Hematopoietic multipotent progenitor cell treated with erythropoietin and hydrocortisone succinate and interleukin-3 and kit ligand, for 4 days (in vitro differentiated cells): ENCODE measurements at places on chromosomes 2 and 18.

GRCh38 chr2:210310550-210310949 is 4.4 kb downstream of the MYL1 start:
- no peak for DNase-seq

DNA sequence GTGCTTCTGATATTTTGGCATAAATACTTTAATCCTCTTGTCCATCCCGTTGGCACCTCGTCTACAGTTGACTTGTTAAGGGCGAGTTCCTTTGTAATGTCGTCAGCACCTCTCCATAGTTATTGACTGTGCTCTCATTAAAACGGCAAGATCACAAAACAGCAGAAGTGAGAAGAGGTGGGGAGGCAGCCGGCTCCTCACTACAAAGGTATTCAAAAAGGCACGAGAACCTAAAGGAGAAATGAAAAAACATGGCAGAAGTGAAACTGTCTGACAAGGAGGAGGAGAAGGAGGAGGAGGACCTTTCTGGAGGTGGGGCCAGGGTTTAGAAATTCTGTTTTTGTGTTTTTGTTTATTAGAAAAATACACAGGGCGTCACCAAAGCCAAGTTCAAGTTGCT is 235.6 kb downstream of the BCL11A start:
- no peak for DNase-seq

DNA sequence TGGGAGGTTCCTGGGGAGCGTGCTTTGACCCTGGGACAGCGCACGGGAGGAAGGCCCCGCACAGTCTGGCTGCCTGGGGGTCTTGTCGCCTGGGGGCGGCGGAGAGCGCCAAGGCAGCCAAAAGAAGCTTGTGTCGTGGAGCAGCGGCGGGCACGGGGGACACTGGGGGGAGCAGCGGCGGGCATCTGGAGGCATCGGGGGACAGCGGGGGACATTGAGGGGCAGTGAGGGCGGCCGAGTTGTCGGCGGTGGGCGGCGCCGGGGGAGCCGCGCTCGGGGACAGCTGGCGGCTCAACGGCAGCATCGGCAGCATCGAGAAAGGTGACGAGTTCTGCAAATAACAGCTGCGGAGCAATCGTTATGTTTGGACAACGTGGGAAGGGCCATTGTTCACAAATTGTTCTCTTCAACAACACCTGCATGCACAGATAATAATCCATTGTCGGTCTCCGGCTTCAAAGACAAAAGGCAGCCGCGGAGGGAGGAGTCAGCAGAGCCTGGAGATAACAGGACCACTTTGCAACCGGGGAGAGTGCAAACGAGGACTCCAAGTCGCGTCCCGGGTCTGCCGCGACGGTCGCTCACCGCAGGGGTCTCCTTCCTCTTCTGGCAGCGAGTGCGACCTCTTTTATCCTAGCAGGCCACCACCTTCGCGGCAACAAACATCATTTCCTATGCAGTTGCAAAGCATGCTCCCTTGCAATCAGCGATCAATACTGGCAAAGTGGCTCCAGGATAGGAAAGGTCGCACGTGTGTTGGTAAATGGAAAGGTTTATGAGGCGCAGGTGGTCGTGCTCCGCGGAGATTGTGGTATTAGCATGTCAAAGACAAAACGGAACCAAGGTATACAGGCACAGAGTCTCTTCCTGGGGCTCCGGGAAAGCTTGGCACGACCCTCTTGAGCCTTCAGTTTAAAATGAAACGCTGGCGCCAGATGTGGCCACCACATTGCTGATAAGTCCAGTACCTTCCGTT is 132.3 kb upstream of the DLX2 start:
- DNase-seq = peak; percentile 80

DNA sequence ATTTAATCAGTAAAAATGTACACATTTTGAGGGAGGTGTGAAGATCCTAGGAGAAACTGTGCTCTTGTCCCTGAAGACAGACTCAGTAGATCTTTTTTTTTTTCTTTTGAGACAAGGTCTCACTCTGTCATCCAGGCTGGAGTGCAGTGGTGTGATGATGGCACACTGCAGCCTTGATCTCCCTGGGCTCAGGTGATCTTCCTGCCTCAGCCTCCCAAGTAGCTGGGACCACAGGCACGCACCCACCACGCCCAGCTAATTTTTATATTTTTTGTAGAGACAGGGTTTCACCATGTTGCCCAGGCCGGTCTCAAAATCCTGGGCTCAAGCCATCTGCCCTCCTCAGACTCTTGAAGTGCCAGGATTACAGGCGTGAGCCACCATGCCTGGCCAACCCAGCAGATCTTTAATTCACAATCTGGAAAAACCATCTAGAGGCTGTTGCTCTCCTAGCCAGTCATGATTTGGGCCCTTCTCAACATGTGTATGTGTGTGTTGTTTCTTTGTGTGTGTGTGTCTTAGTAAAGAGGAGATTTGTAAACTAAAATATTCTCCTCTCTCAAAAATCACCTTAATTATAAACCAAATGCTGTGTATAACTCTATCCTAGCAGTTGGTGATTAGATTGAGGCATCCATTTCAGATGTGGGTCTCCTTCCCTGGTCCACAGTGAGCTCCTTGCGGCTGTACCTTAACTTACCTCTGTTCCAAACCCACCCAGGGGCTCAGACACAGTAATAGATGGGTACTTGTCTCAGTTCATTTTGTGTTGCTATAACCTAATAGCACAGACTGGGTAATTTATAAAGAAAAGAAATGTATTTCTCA is 3.9 kb upstream of the MYCN start:
- no peak for DNase-seq

- DNase-seq = no peak
These were observed 146.6 kb upstream of the OTOS start for GRCh38 chr2:240287011-240287410.

GRCh38 chr2:98479371-98479770 is 34.7 kb downstream of the INPP4A start:
- no peak for DNase-seq

- peak; percentile 47 for DNase-seq
These were observed 98.0 kb downstream of the ANKRD44 start for GRCh38 chr2:197212344-197213262.

DNA sequence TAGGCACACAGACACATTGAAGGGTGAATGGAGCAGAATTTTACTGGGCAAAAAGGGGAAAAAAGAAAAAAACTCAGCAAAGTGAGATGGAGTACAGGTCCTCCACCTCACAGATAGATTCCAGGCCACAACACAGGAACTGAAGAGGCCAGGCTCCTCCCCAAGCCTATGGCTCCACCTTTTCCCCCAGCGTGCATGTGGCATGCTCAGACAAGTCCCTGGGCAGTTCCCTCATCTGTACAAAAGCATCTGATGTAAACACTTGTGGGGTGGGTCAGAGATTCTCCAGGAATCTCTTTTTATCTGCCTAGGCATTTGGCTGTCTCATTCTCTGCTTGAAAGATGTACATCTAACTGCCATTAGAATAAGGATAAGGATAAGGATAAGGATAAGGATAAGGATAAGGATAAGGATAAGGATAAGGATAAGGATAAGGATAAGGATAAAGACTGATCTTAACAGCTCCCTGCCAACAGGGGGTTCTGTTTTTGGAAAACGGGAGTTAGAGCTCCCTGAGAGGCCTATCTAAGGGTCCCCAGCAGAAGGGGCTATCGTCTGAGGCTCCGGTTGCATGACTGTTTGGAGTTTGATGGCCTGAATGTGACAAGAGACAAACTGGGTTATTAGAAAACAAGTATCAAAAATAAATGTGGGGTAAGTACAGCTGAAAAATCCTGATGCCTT is 17.2 kb upstream of the ASXL3 start:
- peak; percentile 11 for DNase-seq

- peak; percentile 66 for DNase-seq
These were observed 179.0 kb downstream of the SMAD7 start for GRCh38 chr18:48771641-48772375.

DNA sequence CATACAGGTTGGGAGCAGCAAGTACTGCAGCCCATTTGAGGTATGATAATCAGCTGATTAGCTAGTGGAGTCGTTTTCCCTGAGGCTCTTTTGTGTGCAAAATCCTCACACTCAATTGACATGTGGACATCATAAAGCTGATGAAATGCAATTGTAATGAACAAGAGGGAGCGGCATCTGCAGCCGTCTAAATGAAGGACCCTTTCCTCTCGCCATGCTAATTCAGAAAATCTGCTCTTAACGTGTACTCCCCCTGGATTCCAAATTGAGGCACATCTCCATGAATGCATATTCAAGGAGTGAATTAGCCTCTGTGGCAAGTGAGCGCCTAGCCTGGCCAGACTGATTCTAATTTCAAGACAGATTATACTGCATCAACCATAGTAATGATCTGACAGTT is 260.9 kb upstream of the ATP5MC3 start:
- no peak for DNase-seq
